SK-N-SH (cell line): ENCODE measurements at places on chromosomes 11 and 22.

- no peak for DNase-seq
Observed at GRCh38 chr11:130459521-130459920, 11.1 kb downstream of the ADAMTS15 start.

DNA sequence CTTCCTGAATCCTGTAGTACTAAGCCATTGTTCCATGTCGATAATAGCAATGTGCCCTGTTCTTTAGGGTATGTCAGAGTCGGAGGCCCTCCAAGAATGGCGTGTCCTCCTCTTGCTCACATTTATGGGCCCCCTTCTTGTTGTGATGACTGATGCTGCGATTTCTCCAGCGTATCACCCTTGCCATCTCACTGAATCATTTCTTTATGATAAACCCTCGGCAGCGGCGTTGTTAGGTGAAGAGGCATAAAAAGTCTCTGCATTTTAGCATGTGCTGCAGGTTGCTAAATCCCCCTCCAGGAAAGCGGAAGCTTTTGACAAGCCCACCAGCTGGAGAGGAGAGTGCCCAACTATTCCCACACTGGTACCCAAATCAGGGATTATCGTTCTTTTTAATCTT, 1045.3 kb downstream of the BRD1 start:
- no peak for DNase-seq

GRCh38 chr11:65617136-65617850, 1.7 kb downstream of the PCNX3 start:
- DNase-seq = no peak

DNA sequence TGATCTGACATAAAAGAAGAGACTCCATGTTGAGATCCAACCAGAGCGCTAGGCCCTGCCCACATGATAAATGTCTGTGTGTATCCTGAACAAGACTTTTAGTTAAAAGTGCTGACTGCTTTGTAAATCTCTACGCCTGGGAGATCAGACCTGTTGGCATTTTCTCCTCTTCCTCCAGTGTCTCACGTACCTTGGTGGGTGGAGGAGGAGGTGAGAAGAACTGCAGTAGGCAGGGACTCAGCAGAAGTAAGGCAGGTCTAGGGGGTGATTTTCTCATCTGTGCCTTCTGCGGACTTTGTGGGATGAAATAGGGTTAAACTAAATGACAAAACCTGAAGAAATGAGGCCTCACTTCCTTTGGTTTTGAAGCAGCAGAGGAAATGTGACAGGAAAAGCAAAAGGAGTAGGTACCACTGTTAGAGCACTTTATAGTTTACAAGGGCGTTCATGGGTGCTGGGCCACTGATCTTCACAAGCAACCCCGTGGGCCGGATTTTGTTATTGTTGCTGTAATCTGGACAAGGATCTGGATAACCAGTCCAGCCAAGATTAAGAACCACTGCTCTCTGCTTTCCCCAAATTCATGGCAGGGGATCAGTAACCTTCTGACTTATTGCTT, 36.7 kb upstream of the PLET1 start:
- DNase-seq = no peak

GRCh38 chr11:7668464-7668863, 4.8 kb downstream of the CYB5R2 start:
- no peak for DNase-seq

- DNase-seq = no peak
Observed at GRCh38 chr11:80083531-80083951, 642.7 kb upstream of the TENM4 start.

DNA sequence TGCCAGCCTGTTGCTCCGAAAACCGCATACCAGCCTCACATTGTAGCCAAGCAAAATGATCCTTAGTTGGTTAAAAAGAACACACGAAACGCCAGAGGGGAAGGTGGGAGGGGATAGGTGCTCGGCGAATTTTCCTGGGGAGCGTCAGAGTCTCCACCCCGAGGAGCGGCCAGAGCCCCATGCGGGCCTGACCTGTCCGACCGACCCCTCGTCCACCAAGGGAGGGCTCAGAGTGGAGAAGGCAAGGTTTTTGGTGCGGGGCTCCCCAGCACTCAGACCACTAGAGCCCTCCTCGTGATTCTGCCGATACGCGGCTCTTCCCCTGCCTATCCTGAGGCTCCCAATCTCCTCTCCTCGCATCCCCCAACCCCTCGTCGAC, 39.6 kb downstream of the DIXDC1 start:
- DNase-seq = no peak

- no peak for DNase-seq
Observed at GRCh38 chr22:36129071-36129470, 31.5 kb downstream of the APOL3 start.

DNA sequence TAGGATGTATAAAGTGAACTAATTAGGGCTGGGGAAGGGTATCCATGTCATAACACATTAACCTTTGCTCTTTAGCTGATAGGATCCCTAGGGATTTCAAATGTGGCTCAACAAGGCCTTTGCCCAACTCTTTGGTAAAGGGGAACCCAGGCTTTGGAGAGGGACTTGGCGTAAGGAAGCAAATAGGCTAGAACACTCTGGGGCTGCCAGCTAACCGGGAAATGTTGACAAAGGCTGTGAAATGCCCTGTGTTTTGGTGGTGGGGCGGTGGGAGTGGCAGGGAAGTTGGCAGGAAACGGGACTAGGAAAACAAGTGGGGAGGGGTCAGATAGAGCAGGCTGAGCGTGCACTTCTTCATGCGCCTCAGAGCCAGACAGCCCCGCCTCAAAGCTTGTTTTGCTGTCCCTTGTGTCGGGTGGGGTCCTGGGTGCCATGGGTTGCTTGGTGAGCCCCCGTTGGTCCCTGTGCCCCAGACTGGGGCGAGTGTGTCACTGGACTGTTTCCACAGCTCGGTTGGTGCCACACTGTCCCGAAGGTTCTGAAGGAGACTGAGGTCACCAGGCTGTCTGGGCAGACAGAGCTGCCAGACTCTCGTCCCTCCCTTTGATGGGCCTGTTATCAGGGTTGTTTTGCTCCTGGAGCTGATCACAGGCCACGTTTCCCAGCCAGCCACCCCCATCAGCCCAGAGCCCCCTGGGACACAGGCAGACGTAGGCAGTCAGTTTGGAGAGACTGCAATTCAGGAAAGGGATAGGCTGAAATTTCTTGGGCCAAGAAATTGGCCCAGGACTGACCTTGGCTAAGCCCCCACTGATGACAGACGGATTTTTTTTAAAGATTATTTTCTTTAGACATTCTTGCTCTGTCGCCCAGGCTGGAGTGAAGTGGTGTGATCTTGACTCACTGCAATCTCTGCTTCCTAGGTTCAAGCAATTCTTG, 19.6 kb downstream of the KCTD21 start:
- peak; percentile 75 for DNase-seq

- no peak for DNase-seq
Observed at GRCh38 chr11:102843489-102843888, at the start of gene MMP3. Gene MMP3, minus strand, starts transcription at chr11:102843609. Its CDS starts 63 bp downstream, at chr11:102843546.

DNA sequence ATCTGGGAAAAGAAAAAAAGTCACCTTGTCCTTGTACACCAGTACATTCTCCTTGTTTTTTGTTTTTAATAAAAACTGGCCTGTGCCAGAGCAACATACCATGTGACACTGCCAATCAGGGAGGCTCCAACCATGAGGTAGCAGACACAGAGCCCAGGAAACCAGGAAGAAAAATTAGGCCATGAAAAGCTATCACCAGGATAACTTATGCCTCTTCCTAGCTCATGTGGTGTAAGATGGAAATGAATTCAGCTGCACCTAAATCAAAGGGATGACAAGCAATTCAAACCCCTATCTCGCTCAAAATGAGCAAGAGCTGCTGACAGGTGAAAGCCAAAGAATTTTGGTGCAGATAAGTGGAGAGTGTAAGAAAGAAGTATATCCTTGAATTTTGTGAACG, 7.7 kb downstream of the DRD2 start:
- DNase-seq = no peak

DNA sequence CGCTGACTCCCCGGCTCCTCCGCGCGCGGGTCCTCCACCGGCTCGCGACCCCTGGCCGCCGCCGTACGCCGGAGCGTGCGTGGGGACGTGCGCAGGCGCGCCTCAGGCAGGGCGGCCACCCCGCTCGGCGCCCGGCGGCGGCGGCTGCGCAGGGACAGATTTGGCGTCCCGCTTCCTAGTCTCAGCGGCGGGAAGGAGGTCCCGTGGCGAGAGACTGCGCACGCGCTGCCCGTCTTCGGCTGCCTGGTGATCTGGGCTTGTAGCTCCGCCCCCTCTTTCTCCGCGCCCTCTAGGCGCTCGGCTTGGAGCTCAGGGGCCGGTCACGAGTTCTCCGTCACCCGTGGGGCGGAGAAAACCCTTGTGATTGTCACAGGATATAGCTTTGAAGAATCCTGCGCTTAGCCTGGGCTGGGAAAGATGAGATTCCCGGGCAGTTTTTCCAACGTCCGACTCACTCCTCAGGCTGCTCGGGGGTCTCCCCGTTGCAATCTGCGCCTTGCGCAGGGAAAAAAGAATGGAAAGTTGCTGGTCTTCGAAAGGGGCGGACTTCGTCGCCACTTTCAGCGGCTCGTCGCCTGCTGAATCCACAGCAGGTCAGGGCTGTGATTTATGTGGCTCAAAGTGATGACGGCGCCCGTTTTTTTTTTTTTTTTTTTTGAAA, at the start of gene PATL1:
TSS of gene PATL1 (minus strand) at position 88 of the 661 bp plus-strand sequence. CDS start 142 bp downstream, outside the sequence.
- DNase-seq = peak; percentile 98

- DNase-seq = no peak
Observed at GRCh38 chr11:34825670-34826383, 90.4 kb downstream of the APIP start.

DNA sequence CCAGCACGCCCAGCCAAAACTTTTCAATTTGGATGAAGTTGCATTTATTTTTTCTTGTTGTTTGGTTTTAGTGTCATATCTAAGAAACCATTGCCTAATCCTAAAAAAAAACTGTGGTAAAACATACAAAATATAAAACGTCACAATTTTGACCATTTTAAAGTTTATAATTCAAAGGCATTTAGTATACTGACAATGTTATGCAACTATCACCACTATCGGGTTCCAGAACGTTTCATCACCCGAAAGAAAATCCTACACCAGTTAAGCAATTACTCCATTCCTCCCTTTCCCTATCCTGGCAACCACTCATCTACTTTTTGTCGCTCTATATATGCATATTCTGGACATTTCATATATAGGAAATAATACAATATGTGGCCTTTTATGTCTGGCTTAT, 30.5 kb upstream of the PHOX2A start:
- no peak for DNase-seq

DNA sequence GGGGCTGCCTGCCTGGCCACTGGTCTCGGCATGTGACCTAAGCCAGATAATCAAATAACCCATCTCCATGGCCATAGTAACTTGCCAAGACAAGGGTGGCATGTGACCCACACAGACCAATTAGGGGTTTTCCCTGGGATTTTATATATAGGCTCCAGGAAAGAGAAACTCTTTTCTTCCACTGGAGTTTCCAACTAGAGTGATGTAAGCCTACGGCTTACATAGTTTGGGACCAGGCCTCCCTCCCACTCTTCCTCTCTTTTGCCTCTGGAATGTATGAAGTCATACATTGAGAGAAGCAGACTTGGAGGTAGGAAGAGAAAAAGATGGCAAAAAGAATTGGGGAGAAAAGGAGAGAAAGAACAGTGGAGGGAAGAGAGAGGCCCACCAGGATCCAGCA, 84.6 kb upstream of the LDLRAD3 start:
- DNase-seq = no peak

- DNase-seq = no peak
Observed at GRCh38 chr22:46010951-46011626, 34.1 kb upstream of the WNT7B start.

DNA sequence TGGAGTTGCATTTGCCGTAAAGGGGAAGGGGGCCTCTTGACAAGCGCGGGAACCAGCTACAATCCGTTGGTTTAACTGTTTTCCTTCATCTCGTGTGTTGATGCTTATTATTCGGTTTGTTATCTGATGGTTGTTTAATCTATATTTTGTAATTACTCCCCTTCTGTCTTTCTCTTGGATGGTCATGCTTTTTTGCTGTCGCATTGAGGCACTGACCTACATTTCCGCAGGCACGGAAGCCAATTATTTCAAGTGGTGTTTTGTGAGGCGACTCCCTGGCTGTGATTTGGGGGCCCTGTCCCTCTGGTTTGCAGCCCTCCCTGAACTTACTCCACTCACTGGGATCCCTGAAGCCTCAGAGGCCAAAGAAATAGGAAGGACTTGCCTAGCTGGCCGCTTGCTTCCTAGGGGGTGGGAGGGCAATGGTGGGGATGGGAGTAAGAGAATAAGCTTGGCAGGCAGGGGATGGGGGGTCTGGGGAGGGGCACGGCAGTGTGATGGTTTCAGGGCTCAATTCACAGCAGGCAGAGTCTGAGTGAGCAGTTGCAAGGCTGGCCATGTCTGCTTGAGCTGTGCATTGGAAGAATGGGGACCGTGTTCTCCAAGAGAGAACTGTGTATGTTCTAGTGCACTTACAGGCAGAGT, 165.8 kb upstream of the B3GAT1 start:
- DNase-seq = no peak

DNA sequence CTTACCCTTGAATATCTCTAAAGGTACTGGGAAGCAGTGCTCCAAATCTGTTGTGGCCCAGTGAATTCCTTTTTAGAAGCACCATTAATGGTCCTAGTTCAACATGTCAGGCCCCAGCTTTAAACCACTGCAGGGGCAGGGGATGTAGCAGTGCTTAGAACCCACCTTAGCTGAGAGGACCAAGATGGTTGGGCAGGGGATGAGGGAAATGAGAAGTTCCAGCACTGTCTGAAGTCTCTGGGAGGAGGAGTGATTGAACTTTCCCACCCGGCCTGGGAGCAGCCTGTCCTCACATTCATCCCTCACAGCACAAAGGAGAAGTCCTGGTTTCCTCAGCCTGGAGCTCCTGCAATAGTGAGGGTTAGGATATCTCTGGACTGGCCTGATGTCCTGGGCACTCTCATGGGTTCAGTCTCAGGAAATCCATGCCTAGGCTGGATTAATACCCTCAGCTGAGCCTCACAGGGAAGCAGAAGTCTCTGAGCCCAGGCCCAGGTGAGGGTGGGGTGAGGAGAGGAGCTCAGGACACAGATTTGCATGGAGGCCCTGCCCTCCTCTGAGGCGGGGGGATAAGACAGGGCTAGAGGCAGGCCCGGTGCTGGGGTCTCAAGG, 28.6 kb upstream of the PRAME start:
- DNase-seq = no peak

DNA sequence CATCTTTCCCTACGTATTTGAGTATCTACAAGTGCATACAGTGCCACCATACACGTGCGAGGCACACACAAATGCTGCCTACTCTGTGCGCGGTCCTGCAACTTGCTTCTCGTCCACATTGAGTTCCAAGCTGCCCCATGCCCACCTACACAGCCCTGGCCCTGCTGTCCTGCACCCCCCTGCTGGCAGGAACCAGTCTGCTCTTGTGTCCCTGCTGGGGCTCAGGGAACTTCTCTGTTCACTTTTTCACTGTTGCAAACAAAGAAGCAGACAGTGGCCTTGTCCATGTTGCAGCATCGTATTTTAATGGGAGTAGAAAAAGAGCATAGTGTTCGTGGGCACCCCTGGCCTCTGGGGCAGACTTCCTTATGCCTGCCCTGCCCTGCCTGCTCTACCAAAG, 14.0 kb downstream of the CPT1A start:
- DNase-seq = no peak

GRCh38 chr22:17946662-17947367, 77.5 kb downstream of the MICAL3 start:
- peak; percentile 47 for DNase-seq

GRCh38 chr11:44324222-44324621, 14.3 kb upstream of the ALX4 start:
- DNase-seq = no peak

GRCh38 chr11:83007477-83007876, 64.2 kb downstream of the RAB30 start:
- DNase-seq = no peak
